Inflammatory macrophage treated with lipopolysaccharide for 4 hours (primary cell): ENCODE measurements at places on chromosomes 6 and 20.
A peak's percentile ranks its signal among the peaks of the same experiment; 100 is the strongest.

- DNase-seq: no peak
Observed at GRCh38 chr6:109202409-109203264, 107.3 kb downstream of the CEP57L1 start.

GRCh38 chr20:36526521-36527011 lies 14.8 kb upstream of the MYL9 start:
- DNase-seq: no peak

DNA sequence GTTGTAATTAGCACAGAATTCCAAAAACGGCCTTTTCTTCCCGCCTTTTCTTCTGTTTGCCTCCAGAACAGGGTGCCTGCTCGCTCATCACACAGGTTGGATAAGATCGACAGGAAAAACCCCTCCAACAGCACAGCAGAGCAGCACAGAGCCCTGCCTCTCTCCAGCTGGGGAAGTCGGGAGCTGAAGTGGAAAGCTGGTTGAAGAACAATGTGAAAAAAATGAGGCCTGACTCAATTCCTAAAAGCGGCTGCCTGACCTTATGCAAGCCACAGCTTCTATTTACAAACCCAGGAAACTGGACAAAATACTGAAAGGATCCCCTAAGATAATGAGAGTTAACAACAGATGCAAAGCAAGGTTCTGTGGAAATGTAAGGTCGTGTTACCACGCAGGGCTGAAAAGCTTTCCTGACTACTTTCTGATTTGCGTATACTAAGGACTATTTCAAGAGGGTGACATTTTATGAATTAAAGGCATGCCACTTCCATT lies 116.9 kb downstream of the TTLL2 start:
- no peak for DNase-seq

GRCh38 chr6:142918339-142919042 lies 26.5 kb downstream of the HIVEP2 start:
- no peak for DNase-seq

DNA sequence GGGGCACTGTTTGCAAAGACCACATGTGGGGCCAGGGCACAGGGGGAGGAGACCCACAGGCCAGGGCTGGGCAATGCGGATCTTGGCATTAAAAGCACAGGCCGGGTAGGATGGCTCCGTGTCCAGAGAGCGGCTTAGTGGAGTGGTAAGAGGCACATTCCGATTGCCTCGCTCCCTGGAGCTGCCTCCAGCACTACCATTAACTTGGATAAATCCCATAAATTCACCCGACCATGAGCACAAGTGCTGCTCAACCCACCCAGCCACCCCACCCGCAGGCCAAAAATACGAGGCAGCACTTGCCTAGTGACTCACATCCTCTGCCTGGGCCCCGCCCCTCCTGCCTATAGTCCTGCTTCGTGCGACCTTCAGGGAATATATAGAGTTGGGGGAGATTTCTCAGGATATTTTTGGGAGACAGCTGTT lies 67.5 kb upstream of the QKI start:
- DNase-seq: no peak

GRCh38 chr20:43925215-43925614 lies 10.6 kb downstream of the TOX2 start:
- DNase-seq: no peak

DNA sequence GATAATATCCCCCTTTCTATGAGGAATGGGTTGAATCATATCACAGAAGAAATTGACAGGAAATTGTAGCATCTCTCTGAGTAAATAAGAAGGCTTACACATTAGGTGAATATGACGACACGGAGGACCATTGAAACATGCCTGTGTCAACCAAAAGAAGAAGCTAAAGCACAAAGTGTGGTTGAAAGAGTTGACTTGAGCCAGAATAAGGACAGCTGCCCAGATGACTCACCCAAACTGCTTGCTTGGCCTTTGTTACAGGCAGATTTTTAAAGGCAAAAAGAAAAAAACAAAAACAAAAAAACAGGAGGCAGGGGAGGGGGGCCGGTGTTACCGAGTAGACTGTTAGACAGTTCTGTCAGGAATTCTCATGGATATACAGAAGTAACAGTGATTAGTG lies 129.8 kb upstream of the EDN1 start:
- DNase-seq: peak; percentile 67

- no peak for DNase-seq
Observed at GRCh38 chr6:32842690-32843089, 1.2 kb downstream of the PSMB8 start.

- DNase-seq: no peak
Observed at GRCh38 chr20:43863330-43863729, 51.3 kb upstream of the TOX2 start.

GRCh38 chr20:25178563-25179438 lies 16.7 kb upstream of the ENTPD6 start:
- peak; percentile 48 for DNase-seq

DNA sequence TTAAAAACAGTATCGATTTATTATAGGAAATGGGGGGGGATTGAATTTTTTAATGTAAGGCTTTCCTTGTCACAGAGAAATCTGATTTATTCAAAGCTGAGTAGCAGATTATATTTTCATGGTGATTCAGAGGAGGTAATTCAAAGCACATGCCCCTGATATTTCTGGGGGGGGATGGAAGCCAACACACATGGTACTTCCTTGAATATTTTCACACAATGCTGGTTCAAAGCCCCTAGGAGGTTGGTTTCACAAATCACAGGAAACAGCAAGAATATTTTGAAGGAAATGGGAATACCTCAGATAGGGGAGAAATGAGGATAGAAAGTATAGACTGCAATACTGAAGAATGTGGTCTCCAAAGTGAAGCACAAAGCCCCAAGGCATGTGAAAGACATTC lies 98.8 kb downstream of the RTN4IP1 start:
- DNase-seq: no peak

- DNase-seq: peak; percentile 46
Observed at GRCh38 chr6:24517659-24518543, 23.1 kb downstream of the ALDH5A1 start.

GRCh38 chr20:57616143-57616951 lies 3.9 kb downstream of the ZBP1 start:
- DNase-seq: no peak

DNA sequence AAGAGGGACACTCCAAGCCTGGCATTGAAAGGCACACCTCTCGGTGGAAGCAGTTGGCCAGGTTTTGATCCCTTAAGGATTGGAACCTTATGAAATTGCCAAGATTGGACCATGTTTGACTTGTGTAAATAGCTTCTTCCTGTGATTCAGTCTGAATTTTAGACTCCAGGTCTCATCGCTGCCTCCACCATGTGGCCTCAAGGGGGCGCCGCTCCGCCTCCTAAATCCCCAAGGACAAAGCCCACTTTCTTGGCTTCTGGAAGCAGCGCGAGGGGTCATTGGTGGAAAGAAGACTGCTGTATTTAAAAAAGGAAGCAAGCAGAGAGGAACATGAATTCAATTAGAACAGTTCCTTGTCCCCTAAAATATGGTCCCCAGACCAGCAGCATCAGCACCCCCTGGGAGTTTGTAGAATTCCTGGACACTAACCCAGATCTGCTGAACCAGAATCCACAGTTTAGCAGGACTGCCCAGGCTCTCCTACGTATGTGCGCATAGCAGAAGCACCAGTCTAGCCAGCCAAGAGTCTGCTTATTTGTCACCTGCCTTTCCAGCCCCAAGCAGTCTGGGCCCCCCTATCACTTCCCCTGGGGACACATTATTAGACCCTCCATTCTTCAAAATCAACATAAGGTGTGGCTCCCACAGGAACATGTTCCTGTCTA lies 108.5 kb downstream of the LY86 start:
- DNase-seq: peak; percentile 67

- no peak for DNase-seq
Observed at GRCh38 chr6:72040111-72040510, 153.8 kb downstream of the RIMS1 start.

GRCh38 chr20:34328928-34329677 lies 25.9 kb upstream of the AHCY start:
- no peak for DNase-seq

DNA sequence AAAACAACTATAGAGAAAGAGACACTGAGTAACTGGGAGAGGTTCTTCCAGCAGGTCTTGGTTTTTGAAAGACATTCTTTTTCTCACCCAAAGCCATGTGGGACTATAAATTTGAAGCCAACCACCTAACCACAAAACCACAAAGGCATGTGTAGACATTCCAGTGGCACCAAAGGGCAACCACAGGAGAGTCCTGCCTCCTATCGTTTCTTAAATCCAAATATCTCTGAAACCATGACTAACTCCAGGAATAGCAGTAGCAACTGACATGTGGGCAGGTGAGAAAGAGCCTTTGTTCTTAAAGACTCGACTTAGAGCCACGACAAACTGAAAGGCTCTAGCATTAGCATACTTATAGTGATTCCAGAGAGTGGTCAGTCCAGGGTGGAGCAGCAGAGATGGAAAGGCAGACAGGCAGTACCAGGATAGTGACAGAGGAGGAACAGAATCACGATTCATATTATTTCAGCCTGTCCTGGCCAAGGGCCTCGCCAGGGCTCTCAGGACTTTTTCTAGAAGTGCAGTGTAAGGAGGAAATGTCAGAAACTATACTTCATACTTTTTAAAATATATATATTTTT lies 9.4 kb upstream of the COL9A1 start:
- no peak for DNase-seq

DNA sequence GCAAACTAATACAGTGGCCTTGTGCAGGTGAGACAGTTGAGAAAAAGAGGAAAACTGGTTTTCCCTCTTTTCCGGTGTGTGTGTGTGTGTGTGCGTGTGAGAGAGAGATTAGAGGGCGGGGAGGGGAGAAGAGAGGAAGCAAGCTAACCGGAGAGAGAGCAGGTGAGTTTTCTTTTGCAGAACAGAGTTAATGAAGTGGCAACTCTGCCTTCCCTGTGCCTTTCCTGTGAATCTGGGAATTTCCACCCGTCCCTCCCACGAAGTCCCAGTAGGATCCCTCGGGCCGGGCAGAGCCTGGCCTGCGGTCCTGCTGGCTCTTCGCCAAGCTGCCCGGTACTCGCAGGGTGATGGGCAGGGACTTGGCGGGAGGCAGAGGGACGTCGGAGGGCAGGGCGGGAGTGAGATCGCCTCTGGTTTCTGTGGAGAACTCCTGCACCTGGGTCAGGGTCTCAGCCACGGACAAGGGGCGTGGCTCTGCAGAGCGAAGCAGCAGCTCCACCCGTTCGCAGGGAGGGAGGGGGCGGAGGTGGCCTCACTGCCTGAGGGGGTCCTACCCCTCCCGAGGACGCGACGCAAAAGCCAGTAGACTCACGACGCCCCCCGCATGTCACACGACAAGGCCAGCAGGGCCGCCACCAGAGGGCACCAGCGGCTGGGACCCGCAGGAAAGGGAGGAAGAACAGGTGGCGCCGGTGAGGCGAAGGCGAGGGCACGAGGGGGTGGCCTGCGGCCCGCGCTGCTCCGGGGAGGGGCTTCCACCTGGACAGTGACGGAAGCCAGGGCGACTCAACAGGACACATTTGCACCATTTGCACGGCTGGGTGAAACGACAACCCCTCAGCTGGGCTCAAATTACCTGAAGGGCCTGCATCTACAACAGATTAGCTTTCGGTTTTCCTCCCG lies 51.2 kb upstream of the RNF182 start:
- DNase-seq: peak; percentile 13

- no peak for DNase-seq
Observed at GRCh38 chr20:18224968-18225568, 63.3 kb upstream of the ZNF133 start.

GRCh38 chr6:95095855-95096254 lies 481.5 kb upstream of the MANEA start:
- DNase-seq: no peak

DNA sequence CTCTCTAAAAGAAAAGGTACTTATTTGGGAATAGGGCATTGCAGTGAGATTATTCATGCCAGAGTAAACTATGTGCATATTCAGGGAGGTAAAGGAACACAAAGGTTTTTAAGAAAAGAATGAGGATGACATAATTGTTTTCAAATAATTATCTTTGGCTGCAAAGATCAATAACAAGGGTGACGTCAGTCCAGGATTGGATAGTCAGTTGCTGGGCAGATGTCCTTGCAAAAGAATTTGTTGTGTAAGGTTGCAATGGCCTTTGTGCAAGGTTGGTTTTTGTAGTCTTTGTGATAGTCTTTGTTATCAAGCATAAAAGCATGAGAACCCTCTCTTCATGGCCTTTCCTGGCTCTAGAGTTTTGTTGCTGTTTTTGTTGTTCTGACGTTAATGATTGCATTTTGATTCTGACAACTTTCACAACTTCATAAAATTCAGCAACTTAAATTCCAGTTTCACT lies 17.7 kb downstream of the LOC128125822 start:
- DNase-seq: no peak

DNA sequence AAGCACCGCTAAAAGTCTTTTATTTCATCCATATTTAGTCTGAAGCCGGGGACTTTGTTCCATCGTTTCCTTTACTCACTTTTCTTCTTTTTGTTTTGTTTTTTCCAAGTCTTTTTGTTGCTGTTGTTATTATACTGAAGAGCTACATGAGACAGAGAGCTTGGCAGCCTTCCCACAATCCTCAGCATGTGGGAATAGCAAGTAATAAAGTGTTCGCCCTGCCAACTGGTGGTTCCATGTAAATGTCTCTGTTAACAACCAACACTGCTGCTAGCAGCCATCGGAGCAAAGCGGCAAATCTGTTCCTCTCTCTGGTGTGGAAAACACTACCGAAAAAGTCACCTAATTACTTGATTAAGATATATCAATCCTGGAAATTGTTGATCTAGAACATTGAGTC lies 437.8 kb upstream of the ID4 start:
- no peak for DNase-seq

DNA sequence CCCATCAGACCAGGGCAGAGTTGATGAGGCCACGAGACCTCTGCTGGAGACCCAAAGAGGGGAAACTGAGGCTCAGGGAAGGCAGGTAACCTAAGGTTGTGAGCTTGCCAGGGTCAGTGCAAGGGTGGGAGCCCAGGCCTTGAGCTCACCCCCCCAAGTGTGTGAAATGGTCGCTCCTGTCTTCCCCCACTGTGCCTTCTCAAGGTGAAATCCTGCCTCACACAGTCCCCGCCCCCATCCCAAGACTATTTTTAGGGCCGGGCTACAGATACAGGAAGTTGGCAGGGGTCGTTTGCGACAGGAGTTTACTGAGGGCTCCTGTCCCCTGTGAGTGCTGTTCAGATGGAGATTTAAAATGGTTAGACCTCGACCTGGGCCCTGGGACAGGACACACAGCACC lies 18.7 kb upstream of the GATA5 start:
- no peak for DNase-seq

- DNase-seq: no peak
Observed at GRCh38 chr6:87289571-87289970, 32.8 kb upstream of the SMIM8 start.

- DNase-seq: no peak
Observed at GRCh38 chr6:71228461-71229041, 60.1 kb upstream of the OGFRL1 start.

DNA sequence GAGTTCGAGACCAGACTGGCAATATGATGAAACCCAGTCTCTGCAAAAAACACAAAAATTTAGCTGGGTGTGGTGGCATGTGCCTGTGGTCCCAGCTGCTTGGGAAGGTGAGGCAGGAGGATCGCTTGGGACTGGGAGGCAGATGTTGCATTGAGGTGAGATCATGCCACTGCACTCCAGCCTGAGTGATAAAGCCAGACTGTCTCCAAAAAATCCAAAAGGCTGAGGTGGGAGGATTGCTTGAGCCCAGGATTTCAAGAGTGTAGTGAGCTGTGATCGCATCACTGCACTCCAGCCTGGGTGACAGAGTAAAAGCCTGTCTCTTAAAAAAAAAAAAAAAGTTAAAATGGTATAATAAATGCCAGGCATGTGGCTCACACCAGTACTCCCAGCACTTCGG lies 1.3 kb upstream of the PTCRA start:
- DNase-seq: no peak

GRCh38 chr20:35828434-35828833 lies 56.6 kb downstream of the PHF20 start:
- no peak for DNase-seq

GRCh38 chr6:56819604-56820003 lies 135.3 kb upstream of the BEND6 start:
- no peak for DNase-seq
